NCI-H146 (cell line): ENCODE measurements at places on chromosomes 6 and 20.
A peak's percentile ranks its signal among the peaks of the same experiment; 100 is the strongest.

DNA sequence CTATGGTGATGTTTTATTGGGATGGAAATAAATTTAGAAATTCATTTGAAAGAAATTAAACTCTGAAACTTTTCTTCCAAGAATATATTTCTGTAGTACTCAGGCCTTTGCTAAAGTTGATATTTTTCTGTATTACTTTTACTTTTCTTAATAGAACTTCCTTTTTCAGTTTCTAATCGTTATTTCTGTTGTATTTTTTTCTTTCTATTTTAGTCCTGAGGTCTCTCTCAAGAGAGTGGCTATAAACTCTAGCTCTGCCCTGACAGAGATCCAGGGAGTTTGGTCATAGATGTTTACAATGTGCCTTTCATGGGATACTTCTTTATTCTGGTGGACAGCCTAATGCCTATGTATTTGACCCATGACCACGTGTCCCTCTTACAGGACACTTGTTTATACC, 51.0 kb downstream of the OR2B6 start:
- DNase-seq: no peak

DNA sequence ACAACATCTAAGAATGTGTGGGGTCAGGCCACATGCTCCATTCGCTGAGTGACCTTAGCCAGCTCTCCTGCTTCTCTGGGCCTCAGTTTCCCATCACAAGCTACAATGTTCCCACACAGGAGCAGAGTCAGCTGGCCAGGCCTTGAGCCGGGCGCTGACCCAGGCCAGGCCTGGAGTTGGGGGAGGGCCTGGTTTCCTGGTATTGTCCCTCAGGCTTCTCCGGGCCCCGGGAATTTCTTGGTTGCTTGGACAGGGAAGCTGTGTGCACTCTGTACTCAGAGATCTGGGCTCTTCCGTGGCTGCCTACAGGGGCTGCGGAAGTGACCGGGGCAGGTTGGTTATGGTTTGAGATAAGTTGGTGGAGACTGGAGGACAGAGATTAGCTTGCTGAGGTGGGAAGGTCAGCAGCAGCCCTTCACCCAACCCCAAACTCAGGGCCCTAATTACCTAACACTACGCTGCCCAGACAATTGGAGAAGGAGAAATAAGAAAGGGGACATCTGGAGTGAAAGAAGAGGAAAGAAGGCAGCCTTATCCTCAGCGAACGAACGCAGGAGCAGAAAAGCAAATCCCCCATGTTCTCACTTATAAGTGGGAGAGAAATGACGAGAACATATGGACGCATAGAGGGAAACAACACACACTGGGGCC, 6.2 kb downstream of the TGM2 start:
- no peak for DNase-seq

DNA sequence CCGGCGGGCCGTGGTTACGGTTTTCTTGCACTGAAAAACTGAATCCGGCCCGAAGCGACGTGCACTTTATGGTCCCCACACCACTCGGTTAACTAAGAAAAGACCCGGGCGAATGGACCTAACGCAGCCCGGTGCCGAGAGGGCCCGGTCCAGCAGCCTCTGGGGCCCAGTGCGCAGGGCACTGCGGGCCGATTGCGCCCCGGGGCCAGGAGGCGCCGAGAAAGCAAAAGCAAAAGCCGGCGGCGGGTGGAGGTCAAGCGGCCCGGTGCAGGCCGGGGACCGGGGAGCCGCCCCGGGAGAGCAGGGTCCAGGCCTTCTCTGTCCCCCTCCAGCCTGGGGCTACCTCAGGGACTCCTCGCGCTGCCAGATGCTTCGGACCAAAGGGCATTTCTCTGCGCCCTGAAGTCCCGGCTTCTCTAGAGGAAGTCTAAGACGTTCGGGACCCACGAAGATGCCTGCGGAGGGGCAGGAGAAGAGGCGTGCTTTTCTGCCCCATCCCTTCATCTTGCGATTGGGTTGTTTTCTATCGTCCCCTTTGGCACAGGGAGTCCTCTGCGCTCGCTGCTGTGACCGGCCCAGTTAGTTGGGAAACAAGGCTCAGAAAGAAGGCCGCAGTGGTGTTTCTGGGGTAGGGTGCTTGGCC, 4.4 kb downstream of the FOXF2 start:
- DNase-seq: no peak

DNA sequence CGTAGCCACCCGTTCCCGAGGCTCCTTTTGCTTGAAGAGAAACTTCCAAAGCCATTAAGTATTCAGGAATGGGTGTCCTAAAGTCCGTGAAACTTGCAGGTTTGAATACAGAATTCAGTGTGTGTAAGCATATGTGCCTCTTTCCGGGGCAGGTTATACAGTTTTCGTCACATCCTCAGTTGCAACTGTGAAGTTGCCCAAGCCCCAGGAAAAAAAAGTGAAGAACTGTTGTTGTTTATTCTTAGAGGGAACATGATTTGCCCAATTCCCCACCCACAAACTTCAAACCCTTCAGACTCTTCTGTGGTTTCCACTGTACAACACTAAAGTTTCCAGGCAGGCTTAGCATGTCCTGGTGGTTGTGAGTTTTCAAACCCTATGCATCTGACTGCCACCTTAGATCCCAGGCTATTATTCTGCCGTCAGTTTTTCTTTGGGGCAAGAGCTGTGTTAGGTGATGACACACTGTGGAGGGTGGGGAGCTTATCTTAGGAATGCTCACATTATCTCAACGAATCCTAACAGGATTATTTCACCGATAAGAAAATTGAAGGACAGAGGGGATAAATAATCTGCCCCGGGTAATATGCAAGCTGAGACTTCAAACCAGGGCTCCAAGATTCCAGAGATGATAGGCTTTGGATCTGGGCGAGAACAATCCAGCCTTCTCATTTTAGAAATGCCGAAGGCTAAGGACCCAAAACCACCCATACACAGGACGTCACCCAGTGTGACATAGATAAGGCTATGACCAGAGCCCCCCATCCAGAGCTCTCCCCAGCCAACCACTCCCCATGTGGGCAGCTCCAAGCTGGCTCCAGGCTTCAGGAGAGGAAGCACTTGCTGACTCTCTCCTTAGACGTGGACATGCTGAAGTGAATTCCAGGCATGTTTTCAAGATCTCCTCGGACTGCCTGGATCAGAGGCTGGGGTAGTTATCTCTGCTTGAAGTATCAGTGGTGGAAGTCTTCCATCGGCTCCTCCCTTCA, 81.7 kb upstream of the AFDN start:
- no peak for DNase-seq

DNA sequence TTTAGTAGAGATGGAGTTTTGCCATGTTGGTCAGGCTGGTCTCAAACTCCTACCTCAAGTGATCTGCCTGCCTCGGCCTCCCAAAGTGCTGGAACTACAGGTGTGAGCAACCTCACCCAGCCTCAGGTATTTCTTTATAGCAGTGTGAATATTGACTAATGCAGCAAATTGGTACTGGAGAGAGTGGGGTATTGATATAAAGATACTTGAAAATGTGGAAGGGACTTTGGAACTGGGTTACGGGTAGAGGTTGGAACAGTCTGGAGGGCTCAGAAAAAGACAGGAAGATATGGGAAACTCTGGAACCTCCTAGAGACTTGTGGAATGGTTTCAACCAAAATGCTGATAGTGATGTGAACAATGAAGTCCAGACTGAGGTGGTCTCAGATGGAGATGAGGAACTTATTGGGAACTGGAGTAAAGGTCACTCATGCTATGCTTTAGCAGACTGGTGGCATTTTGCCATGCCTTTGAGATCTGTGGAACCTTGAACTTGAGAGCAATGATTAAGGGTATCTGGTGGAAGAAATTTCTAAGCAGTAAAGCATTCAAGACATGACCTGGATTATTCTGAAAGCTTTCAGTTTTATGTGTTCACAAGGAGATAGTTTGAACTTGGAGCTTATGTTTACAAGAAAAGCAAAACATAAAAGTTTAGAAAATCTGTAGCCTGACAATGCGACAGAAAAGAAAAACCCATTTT, 127.2 kb downstream of the DTNBP1 start:
- no peak for DNase-seq

GRCh38 chr6:168292826-168293225, 26.8 kb downstream of the DACT2 start:
- peak; percentile 79 for DNase-seq

GRCh38 chr6:130324657-130325056, 41.2 kb upstream of the TMEM200A start:
- DNase-seq: no peak

GRCh38 chr6:56046576-56046975, 171.2 kb upstream of the BMP5 start:
- no peak for DNase-seq

DNA sequence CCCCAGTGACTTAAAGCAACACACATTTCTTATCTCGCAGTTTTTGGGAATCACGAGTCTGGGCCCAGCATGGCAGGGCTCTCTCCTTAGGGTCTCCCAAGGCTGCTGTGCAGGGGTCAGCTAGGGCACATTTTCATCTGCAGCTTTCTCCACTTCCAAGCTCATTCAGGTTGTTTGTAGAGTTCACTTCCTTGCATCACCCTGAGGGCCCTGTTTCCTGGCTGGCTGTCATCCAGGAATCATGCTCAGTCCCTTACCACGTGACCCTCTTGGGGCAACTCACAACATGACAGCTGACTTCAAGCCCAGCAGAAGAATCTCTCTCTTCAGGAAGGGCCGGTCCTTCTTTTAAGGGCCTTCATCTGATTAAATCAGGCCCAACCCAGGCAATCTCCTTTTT, 21.3 kb downstream of the SNAP25 start:
- DNase-seq: peak; percentile 61

GRCh38 chr6:33313105-33313708, 671 bp downstream of the TAPBP start:
- peak; percentile 79 for DNase-seq

GRCh38 chr6:18412644-18413043, 25.5 kb downstream of the RNF144B start:
- DNase-seq: no peak

- DNase-seq: no peak
Measured at GRCh38 chr6:73878403-73878802, 182.4 kb downstream of the CD109 start.

GRCh38 chr6:154506991-154507898, 3.2 kb downstream of the CNKSR3 start:
- no peak for DNase-seq

DNA sequence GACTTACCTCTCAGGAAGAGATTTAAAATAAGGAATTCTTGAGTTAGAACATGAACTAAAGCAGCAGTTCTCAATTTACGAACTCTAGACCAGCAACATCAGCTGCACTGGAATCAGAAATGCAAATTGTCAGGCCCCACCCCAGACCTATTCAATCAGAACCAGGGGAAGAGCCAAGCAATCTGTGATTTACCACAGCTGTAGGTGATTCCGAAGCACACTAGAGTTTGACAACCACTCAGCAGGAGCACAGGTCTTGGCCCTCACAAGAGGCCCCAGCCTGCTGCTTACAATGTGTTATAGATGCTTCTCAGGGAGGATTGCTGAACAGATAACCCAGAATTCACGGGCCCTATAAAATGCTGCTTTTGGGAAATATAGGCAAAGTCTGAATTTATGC, 279.2 kb downstream of the PTPRK start:
- no peak for DNase-seq

DNA sequence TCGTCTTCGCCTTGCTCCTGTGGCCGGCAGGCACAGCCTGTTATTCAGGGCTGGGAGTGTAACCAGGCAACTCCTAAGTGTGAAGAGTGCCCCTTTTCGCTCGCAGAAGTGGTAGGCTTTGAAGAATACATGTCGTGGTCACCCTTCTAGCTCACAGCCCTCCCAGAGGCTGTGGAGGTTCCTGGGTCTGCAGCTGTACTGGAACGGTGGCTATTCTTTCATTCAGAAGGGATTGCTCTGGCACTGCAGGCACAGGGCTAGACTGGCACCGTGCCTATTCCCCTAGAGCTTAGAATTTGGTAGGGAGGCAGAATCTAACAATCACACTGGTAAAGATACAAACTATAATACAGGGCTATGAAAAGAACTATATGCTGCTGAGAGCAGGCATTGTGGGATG, 1.1 kb upstream of the SRSF12 start:
- DNase-seq: no peak

- DNase-seq: no peak
Measured at GRCh38 chr6:89583559-89583958, 55.0 kb downstream of the LYRM2 start.

GRCh38 chr6:136502786-136503185, 47.4 kb downstream of the MAP7 start:
- DNase-seq: no peak

- DNase-seq: no peak
Measured at GRCh38 chr6:149425224-149425623, 25.2 kb downstream of the SUMO4 start.

DNA sequence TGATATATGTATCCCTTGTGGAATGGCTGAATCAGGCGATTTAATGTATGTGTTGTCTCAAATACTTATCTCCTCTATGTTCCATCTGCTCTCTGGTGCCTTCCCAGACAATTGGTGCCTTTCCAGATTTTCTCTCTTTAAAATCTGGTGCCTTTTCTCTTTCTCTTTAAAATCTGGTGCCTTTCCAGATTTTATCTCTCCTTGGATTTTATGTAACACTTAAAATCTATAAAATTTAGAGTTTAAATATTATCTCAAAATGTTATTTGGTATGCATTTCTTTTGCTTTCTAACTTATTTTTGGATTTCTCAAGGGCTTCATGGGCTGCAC, 116.3 kb downstream of the KIF13A start:
- no peak for DNase-seq

- DNase-seq: no peak
Measured at GRCh38 chr20:1174787-1175186, 10.0 kb downstream of the TMEM74B start.

DNA sequence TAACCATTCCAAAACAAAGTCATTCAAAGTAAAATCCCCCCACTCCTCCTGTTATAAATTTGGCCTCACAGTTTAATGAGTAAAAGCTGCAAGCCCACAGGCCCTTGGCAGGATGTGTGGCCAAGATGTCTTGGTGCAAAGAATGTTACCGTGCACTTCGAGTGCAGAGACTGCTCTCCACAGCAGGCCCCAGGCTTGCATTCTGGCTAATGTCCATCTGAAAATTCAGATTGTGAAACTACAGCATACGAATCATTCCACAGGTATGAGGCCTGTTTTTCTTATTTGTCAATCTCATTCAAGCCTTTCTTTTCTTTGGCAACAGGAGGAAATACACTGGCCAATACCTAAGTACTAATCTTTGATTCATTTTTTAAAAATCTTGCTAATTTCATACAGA, 7.1 kb downstream of the RPS6KA2 start:
- no peak for DNase-seq

GRCh38 chr6:70281923-70282311, 21.0 kb downstream of the COL9A1 start:
- DNase-seq: no peak

DNA sequence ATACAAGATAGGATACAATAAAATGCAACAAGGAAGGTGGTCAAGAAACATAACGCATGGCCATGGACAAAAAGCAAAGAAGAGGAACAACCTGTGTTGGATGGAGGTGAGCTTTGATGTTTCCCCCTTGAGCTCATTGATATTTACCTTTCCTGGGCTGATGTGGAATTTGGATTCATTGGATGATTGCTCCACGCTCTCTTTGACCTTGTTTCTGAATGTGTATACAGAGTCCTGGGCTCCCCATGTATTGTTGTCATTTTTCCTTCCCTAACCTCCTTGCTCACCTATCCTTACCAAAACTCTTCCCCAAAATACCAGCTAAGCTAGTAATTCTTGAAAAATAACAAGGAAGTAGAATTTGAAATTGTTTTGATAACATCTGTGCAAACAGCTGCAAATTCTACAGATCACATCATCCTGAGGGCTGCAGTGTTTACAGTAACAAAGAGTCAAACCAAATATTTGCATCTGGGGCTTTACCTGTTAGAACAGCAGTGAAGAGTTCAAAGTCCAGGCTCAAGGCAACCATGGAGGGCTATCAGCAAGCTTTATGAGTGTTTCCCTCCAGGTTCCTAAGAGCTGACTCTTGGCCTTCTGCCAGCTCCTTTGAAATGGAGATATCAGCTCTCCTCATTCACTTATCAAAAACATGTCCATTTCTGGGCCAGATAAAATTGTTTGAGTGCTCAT, 214.3 kb upstream of the MARCKS start:
- DNase-seq: peak; percentile 98

- DNase-seq: peak; percentile 61
Measured at GRCh38 chr6:53066077-53066417, 843 bp downstream of the FBXO9 start.
